ENCODE measurements at places on chromosomes 2 and 18.

DNA sequence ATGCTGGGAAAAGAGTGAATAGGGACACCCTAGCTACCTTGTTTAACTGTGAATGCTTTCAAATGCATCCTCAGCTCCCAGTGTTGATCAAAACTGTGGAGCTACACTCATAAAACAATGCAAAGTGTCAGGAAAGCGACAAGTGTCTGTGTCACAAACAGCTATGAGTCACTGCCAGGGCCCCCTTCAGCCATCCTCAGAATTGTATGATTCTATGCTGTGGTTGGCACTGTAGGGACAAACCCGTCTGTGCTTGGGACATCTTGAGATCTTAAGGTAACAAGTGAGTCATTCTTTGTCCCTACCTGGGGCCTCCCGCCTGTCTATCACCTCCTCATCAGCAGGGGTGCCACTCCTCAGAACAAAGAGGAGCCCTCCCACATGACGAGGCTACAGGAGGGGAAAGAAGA, 42.4 kb downstream of the KLF7 start:
- DNase-seq, result no peak

DNA sequence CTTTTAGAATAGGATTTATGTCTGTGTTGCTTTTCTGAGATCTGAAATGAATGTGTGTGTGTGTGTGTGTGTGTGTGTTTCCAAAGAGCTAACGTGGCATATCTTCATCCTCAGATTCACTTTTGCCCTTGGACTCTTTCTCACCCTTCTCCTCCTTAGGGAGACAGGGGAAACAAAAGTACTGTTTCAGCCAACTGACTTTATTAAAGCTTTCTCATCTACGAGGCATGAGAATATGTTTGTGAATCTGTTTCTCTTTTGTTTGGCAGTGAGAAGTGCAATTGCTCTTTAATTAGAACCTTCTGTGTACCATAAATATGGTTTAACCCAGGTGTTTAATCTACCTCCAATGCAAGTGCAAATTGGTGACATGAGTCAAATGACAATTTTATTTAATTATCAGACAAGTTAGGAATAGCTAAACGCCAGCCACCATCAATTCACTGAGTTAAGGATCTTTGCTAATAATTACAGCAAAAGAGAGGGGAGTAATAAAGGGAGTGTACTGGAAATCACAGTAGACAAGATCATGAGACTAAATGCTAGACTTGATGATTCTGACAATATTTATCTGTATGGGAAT, 186.4 kb upstream of the COL3A1 start:
- DNase-seq, result no peak

DNA sequence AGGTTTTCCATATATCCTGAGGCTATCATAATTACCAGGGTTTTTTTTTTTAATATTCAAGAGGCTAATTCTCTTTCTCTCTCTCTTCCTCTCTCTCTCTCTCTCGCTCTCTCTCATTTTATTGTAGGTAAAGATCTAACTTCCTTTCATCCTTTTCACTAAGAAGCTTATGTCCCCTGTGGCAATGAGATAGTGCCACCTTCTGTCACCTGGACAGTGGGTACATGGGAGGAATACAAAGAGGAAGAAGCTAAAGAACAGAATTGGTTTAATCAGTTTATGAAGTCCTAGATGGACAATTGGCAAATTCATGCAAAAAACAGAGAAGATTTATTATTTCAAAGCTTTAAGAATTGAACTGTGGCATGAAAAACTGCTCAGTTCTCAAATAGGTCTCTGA, 1582.3 kb upstream of the TMEFF2 start:
- DNase-seq, result no peak

- no peak for DNase-seq
These were observed 175.1 kb upstream of the ID2 start for GRCh38 chr2:8506746-8507145.

GRCh38 chr18:36821681-36822080, 7.1 kb downstream of the TPGS2 start:
- no peak for DNase-seq

- peak; percentile 28 for DNase-seq
These were observed 90.4 kb upstream of the SLC35G4 start for GRCh38 chr18:11518788-11519685.

GRCh38 chr2:96537734-96538486, 1.4 kb downstream of the ARID5A start:
- DNase-seq, result no peak

DNA sequence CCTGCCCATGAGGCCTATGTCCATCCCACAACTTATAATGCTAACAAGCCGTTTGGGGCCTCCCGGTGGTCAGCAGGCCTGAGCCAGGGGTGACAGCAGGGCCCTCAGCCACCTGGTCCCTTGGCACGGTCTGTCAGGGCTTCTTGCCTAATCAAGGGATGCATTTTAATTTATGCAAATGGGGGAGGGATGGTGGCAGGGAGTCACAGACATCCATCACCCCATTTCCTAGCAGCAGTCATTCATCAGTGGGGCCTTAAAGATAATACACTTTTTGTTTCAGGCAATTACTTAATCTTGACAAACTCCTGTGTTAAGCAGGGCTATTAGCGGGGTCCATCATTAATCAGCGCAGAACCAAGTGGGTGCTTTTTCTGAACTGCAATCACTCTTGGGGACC, 174.5 kb downstream of the GLI2 start:
- no peak for DNase-seq

DNA sequence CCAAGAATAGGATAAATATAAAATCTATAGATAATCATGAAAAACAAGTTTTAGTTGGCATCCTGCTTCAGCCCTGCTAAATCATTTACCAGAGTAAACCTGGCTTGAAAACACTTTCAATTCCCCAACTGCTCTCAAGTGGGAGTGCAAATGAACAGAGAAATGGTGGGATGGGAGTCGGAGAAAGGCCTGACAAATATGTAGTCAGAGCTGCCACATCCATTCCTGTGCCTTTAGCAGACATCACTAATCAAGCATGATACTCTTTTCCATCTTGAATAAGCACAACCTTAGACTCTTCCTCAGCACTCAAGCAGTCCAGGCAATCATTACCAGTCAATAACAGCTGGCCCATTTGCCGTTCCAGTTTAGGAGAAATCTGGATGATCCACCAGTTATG, 101.3 kb downstream of the ANKRD44 start:
- no peak for DNase-seq

DNA sequence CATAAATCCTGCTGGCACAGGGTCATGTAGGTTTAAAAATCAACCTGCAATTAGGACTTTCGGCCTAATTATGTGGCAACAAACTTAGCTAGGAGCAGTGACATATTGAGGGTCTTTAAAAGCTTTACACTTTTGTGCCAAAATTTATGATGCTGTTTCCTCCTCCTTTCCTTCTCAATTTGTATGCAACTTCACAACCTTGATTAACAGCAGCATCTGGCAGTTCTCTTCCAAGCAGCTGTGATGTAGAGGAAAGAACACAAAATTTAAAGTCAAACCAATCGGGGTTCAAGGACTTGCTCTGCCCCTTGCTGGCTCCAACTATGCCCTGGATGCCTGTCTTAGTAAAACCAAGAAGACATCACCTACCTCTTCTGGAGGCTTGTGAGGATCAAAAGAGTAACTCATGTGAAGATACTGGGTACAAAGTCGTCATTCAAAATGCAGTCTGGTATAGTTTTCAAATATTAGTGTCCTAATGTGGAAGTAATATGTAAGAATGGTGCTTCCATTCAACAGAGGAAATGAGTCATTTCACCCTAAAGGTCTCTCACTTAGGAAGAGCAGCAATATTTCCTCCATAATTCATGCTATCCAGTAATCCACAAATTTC, 94.7 kb downstream of the ANKRD44 start:
- no peak for DNase-seq

DNA sequence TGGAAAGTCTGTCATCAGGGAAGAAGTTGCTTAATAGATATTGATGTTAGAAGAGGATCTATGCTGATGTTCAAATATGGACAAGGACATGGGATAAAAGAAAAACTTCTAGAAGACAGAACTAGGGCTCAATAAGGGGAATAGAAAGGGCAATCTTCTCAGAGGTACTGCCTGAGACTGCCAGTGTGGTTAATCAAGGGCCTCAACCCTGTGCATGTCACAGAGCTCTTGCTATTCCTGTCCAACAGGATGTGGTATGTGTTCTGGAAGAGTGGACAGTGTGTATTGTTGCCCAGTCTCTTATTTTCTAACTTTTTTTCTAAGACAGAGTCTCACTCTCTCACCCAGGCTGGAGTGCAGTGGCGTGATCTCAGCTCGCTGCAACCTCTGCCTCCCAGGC, 27.8 kb upstream of the RNF125 start:
- no peak for DNase-seq

- no peak for DNase-seq
These were observed 144.6 kb upstream of the ZNF521 start for GRCh38 chr18:25496544-25496943.

- no peak for DNase-seq
These were observed 9.4 kb downstream of the GPD2 start for GRCh38 chr2:156445296-156446220.

- no peak for DNase-seq
These were observed 101.0 kb upstream of the ZNF236 start for GRCh38 chr18:76721207-76721996.

DNA sequence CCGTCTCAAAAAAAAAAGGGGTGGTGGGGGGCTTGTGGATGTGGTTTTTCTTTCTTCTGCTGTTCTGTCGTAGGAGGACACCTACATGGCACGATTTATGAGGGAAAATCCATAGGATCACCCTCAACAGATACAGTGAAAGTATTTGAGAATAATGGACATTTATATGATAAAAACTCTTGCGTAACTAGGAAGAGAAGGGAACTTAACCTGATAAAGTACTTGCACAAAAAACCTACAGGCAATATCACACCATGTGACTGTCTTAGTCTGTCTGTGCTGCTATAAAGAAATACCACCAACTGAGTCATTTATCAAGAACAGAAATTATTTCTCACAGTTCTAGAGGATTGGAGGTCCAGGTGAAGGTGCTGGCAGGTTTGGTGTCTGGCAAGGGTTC, 21.8 kb upstream of the LAMA1 start:
- DNase-seq, result no peak

DNA sequence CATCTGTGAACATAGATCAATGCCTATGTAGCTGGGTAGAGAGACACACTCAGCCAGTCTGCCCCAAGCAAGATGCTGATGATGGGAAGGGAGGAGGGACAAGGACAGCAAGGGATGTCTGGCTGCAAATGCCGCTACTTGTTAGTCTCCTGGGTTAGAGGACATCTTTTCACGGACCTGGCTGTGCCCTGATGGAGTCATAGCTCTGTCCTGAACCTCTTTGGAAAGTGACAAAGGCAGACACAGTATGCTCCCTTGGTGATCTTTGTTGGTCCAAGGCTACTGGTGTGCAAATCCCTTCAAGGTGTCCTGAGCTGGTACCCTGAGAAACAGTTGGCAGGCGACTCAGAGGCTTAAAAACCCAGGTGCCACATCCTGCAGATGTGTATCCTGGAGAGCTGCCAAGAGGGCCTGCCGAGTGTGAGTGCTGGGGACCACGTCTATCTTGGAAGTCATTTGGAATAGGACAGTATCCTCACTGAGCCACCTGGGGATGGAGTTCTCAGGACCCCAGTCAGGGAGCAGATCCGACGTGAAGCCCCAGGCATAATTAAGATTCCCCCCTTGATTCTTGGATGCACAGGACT, 10.8 kb downstream of the FOSL2 start:
- no peak for DNase-seq

DNA sequence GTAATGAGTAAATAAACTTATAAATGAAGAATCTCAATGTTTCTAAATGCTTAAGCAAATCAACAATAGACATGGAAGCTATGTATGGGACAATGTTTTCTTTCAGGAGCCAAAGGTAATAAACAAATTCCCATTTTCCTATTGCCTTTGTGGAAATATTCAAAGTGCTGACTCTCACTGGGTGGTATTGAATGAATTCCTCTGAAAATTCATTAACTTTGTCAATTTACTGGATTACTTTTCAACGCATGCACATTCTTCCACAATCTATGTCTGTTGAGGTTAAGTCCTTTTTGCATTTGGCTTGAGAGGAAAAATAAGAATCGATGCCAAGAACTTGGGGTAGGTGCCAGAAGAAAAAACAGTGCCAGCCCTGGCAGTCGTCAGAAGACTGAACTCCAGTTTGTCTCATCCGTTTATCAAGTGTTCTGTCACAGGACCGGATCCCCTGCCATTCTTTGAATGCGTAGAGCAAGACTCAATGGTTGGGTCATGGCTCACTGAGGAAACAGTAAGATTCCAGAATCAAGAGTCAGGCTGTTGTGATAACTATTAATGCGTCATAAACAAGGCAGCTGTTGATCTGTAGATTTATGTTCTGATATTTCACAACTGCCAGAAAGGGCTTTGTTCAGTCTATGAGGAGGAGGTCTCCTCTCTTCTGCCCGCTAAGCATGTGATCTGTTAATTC, 133.3 kb downstream of the GFPT1 start:
- DNase-seq, result peak; percentile 5

DNA sequence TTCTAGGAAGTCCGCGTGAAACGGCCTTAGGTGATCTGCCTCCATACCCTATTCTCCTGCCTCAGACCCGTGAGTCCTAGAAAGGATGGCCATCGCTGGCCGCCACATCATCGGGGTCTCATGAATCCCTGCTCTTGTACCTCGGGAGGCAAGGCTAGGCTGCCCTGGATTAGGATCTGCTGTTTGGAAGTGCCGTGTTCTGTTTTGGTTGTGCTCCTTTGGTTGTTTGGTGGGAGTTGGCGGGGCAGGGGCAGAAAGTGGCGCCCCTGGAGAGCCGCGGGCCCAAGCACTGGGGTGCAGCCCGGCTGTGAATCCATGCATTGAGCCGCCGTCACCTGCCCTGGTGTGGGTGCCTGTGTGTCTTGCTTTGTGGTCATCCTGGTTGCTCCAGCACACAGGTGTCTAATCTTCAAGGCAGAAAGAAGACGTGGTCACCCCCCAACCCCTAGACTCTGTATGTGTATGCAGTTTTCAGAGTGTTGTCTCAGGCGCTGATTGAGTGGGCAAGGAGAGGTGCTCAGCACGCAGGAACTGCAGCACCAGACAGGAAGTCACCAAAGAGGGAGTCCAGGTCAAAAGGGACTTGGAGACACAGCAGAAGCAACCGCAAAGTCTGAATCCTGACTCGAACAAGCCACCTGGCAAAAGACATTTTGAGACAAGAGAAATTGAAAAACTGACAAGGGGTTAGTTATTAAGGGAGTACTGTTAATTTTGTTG, 80.0 kb upstream of the LDLRAD4 start:
- no peak for DNase-seq

DNA sequence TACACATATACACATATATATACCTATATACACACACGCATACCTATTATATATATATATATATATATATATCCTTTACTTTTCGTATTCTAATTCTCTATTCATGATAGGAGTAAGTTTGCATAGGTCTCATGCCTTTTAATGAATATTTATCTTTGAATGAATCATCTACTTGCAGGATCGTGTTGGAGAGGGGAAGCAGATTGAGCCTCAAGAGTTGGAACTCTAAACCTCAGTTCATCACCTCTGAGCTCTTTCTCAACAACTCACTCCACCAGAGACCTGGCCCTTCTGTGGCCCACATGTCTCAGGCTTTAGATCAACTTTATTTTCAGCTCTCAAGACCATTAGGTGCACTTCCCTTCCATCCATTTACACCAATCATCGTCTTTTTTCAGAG, 490.4 kb upstream of the ID2 start:
- DNase-seq, result no peak

DNA sequence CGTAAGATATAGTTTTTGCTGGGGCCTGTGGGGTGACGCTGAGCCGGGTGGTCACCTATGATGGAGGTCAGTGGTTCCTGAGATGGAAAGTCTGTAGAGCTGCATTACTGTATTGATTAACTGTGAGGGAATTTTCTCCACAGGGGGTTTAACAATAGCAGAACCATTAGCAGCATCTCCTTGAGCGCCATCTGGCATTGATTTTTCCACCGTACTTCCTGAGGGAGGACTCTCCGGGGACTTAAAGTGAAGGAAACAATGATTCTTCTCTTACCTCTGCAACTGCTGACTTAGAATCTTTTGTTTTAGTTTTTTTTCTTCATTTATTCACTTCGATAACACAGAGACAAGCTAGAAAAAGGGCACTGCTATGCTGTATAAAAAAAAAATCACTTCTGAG, 22.6 kb upstream of the RNF125 start:
- DNase-seq, result no peak

All from NCI-H1048 (cell line).